ENCODE measurements at places on chromosomes 7 and 10.

GRCh38 chr10:58921421-58921855, 255.0 kb upstream of the PHYHIPL start:
- no peak for DNase-seq

DNA sequence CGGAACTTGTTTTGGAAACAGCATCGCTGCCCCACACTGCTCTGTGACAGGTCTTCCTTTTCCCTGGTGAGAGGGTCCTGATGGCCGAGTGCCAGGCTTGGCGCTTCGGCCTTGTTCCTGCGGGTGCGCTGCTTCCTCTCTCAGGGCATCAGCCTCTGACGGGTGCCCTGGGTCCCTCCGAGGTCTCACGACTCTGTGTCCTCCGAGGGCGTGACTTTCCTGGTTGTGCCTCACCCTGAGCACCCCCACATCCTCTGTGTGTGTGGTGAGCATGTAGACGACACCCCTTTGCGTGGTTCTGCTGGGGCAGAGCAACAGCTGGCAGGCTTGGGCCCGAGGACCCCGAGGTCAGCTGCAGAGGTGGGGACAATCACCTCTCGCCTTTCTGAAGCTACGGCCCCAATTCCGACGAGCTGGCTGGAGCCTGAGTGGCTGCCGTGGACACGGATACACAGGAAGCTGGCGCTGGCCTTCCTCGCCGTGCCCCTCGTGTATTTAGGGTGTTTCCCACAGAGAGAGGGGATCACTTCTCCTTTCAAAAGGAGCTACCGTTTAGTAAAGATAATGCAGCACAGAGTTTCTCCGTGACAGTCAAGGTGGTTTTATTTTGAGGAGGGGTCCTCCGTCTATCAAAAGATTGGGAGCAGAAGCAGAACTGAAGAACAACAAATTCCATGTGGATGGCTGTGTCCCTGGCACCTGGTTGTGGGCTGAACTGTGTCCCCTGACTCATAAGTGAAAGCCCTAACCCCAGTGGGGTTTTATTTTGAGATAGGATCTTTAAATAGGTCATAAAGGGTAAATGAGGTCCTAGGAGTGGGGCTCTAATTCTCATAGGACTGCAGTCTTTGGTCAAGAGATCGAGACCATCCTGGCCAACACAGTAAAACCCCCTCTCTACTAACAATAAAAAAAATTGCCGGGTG, 36.2 kb upstream of the PITRM1 start:
- DNase-seq = no peak

GRCh38 chr10:27838361-27838760, 92.7 kb upstream of the MKX start:
- no peak for DNase-seq

GRCh38 chr7:78924581-78924980, 528.9 kb downstream of the MAGI2 start:
- no peak for DNase-seq

DNA sequence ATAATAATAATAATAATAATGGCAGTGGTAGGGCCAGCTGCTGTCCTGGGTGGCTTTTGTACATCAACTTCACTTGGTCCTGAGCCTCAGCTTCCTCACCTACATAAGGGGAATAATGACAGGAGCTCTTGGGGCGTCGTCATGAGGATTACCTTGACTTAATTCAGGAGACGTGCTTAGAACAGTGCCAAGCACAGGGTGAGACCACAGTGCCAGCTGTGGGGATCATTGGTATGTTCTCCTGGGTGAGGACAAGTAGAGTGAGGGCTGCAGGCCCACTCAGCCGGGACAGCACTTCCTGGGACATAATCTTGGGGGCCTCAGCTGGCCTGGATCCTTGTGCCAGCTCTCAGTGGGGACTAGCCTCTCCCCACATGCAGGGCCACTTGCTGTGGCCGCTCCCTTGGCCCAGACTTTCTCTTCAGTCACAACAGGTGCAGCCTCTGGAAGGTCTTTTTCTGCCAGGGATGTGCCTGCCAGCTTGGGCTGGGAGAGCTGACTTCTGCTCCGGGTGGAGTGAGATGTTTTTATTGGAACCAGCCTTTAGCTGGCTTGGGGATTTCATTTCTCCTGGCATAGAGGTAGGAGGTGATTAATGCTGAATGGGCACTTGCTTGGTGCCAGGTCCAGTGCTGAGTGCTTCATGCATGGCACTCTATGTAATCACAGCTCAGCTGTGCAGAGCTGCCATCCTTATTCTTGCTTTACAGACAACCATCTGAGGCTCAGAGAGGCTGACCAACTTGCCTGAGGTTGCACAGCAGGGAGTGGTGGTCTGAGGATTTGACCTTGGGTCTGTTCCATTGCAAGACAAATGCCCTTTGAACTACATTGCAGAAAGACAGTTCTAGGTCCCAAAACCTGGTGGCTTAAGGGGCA, 45.3 kb downstream of the TSPAN15 start:
- DNase-seq = no peak

All from NCI-H146 (cell line).